ENCODE measurements at places on chromosomes 12 and 14. TPM values are rescaled to one million over a fixed set of nuclear protein-coding genes. Genes with fewer than 3 reads are reported as not detected.

The KRT75 gene
- 0.71 TPM for total RNA-seq

The ALDH1L2 gene
- 23.9 TPM for total RNA-seq

The EMP1 gene
- total RNA-seq = 189 TPM

The CISTR gene
- not detected for total RNA-seq

The SYNDIG1L gene
- total RNA-seq = 0.60 TPM

The C14orf39 gene
- 8.5 TPM for total RNA-seq

The NPAS3 gene
- 12.0 TPM for total RNA-seq

The ACVRL1 gene
- total RNA-seq = 47.7 TPM

The TAMALIN gene
- 7.5 TPM for total RNA-seq

The ANKRD33 gene
- total RNA-seq = 4.2 TPM

The ITPR2 gene
- 33.8 TPM for total RNA-seq

Data from camera-type eye (tissue), 1 donor.